ENCODE measurements at places on chromosomes 7 and 10. TPM values are rescaled to one million over a fixed set of nuclear protein-coding genes. Genes with fewer than 3 reads are reported as not detected.

The TMEM176A gene
- total RNA-seq: not detected

The HGF gene
- total RNA-seq: 0.03 TPM

The TLX1 gene
- total RNA-seq: not detected

The RPEL1 gene
- 0.07 TPM for total RNA-seq

The CPA2 gene
- total RNA-seq: 0.11 TPM

The LIPF gene
- total RNA-seq: not detected

The TRIP6 gene
- total RNA-seq: 52.4 TPM

The HOXA13 gene
- 1.7 TPM for total RNA-seq

The INTS1 gene
- 43.9 TPM for total RNA-seq

The LYZL2 gene
- not detected for total RNA-seq

The CACNB2 gene
- not detected for total RNA-seq

The PPP1R17 gene
- not detected for total RNA-seq

The LIPN gene
- total RNA-seq: not detected

The CNNM1 gene
- 22.8 TPM for total RNA-seq

The TRIM50 gene
- not detected for total RNA-seq

The HOXA9 gene
- total RNA-seq: 0.41 TPM

The TFR2 gene
- total RNA-seq: 2.5 TPM

The NUP205 gene
- 48.6 TPM for total RNA-seq

The ARMC3 gene
- total RNA-seq: 0.79 TPM

The BMPER gene
- 4.3 TPM for total RNA-seq

The DNA2 gene
- total RNA-seq: 8.4 TPM

The COX15 gene
- total RNA-seq: 28.5 TPM

The EIF5AL1 gene
- total RNA-seq: 2.2 TPM

The STAG3 gene
- 0.18 TPM for total RNA-seq

The PTPRZ1 gene
- total RNA-seq: 0.02 TPM

The FKBP6 gene
- not detected for total RNA-seq

The PRSS37 gene
- not detected for total RNA-seq

The PRKG1 gene
- 0.01 TPM for total RNA-seq

The TACC2 gene
- 76.2 TPM for total RNA-seq

The STK32C gene
- total RNA-seq: 48.1 TPM

The GNAT3 gene
- total RNA-seq: not detected

The ATOH7 gene
- 0.08 TPM for total RNA-seq

The FFAR4 gene
- 0.06 TPM for total RNA-seq

The CTAGE4 gene
- total RNA-seq: not detected

The GRID2IP gene
- total RNA-seq: not detected

The GRM3 gene
- not detected for total RNA-seq

The GATA3 gene
- total RNA-seq: 4.4 TPM

The MKI67 gene
- total RNA-seq: 58.9 TPM

The SLC26A3 gene
- total RNA-seq: not detected

The ADAM12 gene
- total RNA-seq: 4.0 TPM

The AZGP1 gene
- total RNA-seq: not detected

The LBX1 gene
- not detected for total RNA-seq

The SLF2 gene
- total RNA-seq: 8.2 TPM

The LRRD1 gene
- total RNA-seq: not detected

The SLC25A13 gene
- total RNA-seq: 39.9 TPM

The H2BK1 gene
- total RNA-seq: not detected

The MUC12 gene
- total RNA-seq: 20.3 TPM

The VOPP1 gene
- 88.0 TPM for total RNA-seq

The TRIM74 gene
- not detected for total RNA-seq

The GFRA1 gene
- 9.5 TPM for total RNA-seq
